GM12864 (cell line): ENCODE measurements at places on chromosomes 13 and 19.

GRCh38 chr13:68550330-68550729 lies 1320.2 kb upstream of the PCDH9 start:
- no peak for DNase-seq

- DNase-seq = no peak
These were observed 24.1 kb upstream of the AKAP11 start for GRCh38 chr13:42247883-42248282.

- DNase-seq = no peak
These were observed 49.8 kb downstream of the ACSBG2 start for GRCh38 chr19:6185093-6185834.

DNA sequence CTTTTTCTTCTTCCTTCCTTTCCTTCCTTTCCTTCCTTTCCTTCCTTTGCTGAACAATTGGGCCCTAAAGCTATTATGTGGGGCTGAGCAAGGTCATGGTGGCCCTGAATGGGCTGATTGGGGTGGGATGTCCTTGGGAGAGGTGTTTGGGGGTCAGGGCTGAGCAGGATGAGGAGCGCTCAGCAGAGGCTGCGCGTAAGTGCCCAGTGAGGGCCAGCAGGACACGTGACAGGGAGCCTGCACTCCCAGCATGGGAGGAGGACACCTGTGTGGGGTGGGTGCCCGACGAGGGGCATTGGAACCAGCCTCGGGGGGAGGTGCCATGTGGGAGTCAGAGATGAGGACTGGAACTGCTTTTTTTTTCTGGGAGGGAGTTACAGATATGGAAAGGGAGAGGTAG lies 5.4 kb upstream of the LGALS7 start:
- no peak for DNase-seq

DNA sequence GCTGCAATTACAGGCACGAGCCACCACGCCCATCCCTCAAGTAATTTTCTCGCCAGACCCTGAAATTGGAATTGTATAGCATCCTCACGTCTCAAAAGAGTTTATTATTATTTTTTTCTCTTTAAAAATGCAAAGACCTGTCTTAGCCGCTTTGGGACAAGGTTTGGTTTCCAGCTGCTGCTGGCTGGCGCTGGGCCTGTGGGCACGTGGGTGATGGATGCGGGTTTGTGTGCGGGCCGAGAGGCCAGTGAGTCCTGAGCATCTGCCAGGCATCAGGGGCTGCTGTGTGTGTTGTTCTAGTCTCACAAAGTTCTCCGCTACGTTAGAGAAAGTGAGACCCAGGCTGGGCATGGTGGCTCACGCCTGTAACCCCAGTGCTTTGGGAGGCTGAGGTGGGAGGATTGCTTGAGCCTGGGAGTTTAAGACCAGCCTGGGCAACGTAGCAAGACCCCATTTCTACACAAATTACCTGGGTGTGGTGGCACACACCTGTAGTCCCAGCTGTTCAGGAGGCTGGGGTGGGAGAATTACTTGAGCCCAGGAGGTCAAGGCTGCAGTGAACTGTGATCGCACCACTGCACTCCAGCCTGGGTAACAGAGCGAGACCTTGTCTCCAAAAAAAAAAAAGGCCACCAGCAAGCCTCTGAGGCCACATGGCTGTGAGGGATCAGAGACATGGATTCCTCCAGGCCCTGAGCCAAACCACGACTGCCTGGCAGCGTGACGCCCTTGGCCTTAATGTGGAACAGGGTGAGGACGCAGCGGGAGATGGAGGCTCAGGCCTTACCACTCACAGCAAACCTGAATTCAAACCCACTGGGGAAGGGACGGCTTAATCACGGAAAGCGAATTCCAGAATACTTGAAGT lies 4.7 kb upstream of the TMPRSS9 start:
- DNase-seq = no peak

DNA sequence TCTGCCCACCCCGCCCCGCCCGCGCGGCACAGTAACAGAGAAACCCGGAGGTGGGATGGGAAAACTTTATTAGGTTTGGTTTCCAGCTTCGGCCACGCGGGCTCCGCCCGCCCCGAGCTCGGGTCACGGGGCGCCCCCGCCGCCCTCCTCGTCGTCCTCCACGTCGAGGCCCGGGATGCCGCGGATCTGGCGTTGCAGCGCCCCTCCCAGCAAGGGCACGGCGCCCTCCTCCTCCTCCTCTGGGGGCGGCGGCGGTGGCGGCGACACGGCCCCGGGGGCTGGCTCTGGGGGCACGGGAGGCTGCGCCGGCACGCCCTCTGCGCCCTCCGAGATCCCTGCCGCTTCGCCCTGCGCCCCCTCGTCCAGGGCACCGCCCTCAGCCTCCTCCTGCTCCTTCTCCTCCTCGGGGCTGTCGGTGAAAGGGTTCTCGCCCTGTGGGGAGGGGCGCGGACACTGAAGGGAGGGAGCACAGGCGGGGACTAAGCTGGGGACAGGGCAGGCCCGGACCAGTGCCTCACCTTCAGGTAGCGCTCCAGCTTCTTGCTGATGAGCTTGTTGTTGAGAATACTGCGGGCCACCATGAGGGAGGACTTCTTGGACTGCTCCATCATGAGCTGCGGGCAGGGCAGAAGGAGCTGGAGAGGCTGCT lies 536 bp upstream of the AKAP8 start:
- DNase-seq = peak; percentile 19

DNA sequence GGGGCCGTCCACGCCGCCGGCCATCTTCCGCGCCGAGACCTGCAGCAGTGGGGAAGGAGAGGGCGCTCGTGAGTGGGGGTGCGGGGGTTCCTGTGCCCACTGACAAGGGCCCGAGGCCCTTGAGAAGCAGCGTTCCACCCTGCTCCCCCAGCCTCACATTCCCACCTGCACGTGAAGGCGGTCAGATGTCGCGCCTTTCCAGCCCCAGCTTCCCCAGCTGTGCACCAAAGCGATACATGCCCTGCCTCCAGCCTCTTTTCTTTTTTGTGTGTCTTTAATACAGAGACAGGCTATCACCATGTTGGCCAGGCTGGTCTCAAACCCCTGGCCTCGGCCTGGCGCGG lies 11.5 kb downstream of the ZBTB7A start:
- no peak for DNase-seq

DNA sequence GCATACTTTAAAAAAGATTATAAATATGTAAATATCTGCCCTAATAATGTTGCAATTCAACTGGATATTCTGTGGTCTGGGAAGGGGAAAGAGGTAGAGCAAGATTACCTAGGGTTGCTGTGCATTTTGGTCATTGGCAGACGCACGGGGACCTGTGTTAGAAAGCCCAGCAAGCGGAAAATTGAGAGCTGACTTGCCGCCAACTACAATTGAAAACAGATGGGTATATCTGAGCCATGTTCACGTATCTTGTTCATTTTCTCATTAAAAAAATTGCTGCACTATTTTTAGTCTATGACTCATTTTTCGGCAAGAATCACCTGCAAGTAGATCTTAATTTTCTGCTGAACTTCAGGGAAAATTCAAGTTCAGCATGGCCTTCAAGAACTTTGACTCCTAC lies 308.5 kb upstream of the TMTC4 start:
- no peak for DNase-seq

DNA sequence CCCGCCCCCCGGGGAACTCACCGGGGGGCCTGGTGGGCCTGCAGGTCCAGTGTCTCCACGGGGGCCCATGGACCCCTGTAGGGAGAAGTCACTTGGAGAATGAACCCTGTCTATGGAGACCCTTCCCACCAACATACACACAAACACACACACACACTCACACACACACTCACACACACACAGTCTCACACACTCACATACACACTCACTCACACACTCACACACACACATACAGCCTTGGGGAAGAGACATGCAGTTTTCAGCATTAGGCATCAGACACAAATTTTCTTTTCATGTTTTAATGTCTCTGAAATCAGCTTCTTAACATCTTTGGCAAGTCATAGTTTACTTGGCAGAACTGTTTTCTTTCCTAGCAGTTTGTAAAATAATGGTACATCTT lies 31.0 kb upstream of the OLFM2 start:
- no peak for DNase-seq

- no peak for DNase-seq
These were observed 223.0 kb downstream of the LHFPL6 start for GRCh38 chr13:39379667-39380655.

GRCh38 chr13:44385401-44385800 lies 11.8 kb downstream of the SERP2 start:
- DNase-seq = no peak

DNA sequence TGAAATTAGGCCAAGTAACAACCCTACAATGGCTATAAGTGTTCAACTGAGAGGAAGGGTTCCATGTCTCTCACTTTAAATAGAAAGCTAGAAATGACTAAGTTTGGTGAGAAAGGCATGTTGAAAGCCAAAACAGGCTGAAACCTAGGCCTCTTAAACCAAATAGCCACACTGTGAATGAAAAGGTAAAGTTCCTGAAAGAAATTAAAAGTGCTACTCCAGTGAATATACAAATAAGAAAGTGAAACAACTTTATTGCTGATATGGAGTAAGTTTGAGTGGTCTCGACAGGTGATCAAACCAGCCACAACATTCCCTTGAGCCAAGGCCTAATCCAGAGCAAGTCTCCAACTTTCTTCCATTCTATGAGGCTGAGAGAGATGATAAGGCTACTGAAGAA lies 209.6 kb downstream of the KLF12 start:
- peak; percentile 31 for DNase-seq

- DNase-seq = no peak
These were observed 19.9 kb downstream of the TINCR start for GRCh38 chr19:5547881-5548280.

DNA sequence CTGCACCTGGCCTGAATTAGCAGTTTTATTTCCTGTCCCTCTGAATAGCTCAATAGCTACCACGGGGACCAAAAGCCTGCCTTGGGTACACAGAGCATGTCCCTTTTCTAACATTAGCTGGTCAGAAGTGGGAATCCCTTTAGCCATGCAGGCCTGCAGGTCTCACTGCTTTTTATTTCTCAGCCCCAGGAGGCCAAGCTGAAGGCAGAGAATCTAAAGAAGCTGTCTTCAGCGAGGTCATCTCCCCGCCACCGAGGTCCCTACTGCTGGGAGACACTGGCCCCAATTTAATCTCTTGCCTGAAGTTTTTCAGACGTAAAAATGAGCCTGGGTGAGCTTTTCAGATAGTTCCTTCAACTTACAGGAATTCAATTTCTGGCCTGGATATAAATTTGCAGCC lies 40.7 kb downstream of the PIN1 start:
- DNase-seq = no peak

DNA sequence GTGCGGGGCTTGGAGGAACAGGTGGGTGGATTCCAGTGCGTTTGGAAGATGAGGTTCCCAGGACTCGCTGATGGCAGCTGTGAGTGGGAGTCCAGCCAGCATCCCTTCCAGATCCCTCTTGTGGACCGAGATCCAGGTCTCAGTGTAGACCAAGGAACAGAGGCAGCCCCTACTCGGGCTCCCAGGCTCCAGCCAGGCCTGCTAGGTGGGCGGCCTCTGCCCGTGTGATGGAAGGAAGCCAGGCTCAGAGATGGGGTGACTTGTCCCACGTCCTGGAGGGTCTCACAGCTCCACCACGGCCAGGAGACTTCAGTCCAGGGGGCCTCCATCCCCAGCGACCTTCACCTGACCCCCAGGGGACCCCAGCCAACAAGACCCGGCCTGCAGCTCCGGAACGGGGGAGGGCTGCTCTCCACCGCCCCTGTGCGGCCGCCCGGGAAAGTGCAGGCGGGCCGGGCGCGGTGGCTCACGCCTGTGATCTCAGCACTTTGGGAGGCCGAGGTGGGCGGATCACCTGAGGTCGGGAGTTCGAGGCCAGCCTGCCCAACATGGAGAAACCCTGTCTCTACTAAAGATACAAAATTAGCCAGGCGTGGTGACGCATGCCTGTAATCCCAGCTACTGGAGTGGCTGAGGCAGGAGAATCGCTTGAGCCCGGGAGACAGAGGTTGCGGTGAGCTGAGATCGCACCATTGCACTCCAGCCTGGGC lies 729 bp upstream of the MADCAM1 start:
- DNase-seq = no peak

- no peak for DNase-seq
These were observed 11.5 kb upstream of the CLASRP start for GRCh38 chr19:45027371-45027770.

GRCh38 chr13:57632276-57633140 lies 964 bp downstream of the PCDH17 start:
- DNase-seq = no peak

DNA sequence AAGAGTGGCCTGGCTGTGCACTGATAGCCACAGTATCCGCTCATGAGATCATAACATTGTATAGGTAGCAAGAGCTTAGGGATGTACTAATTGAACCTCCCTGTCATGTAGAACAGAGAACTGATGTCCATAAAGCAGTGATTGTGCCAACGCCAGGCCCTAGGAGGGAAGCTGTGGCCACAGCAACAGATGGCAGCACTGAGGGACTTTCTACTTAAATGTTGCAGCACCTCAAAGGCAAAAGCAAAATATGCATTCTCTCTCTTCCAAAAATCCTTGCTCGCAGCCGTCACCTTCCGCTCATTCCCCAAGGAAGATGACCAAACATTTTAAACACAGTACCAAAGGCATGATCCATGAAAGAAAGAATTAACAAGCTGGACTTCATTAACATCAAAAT lies 32.3 kb downstream of the COL4A1 start:
- DNase-seq = no peak

DNA sequence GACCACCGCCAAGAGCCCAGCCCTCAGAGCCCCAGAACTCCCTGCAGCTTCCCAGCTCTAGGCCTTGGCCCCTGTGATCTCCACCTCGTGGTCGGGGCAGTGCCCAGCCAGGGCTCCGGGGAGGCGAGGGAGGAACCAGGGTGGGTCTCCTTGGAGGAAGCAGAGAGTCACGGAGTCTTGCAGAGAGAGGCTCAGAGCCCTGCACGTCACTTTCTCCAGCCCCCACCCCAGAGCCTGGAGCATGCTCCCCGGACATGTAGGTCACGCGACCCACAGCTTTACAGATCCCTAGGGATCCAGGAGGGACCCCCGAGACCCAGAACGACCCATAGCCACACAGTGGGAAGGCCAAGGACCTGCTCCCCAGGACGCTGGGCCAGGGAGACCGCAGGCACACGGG lies 11.9 kb downstream of the GADD45B start:
- DNase-seq = no peak

- DNase-seq = no peak
These were observed 76.0 kb downstream of the RASA3 start for GRCh38 chr13:114056205-114057013.

- no peak for DNase-seq
These were observed 115.1 kb downstream of the KCNRG start for GRCh38 chr13:50130123-50130946.

DNA sequence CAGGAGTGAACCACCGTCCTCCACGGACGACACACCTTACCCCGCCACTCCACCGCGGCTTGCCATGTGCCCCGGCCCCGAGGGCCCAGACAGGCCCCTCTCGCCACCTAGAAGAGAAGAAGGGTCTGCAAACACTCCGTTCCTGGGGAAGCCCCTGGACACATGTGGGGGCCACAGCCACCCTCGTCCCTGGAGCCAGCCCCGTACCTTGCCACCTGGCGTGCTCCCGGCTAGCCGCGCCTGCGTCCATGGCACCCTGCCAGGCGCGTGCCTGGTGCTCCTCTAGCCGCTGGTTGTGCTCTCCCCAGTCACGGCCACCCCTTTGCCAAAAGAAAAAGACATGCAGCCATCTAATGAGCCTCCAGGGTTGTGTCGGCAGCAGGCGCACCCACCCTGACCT lies 19.9 kb upstream of the TINCR start:
- no peak for DNase-seq
